ENCODE measurements at places on chromosomes 16 and 17.

DNA sequence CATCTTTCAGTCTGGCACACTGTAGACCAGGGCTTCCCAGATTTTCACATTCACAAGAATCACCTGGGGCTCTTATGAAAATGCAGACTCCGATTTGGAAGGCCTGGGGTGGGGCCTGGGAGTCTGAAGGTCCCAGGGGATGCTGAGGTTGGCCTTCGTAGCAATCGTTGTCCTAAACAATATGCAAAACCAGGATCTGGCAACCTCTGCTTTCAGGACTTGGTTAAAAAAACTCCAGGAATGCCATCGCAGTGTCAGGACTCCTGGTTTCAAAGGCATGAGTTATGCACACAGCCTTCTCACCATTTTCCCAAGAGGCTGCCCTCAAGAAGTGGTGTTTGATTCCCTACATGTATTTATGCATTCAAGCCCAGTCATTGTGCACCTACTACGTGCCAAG is 6.7 kb downstream of the CLEC19A start:
- DNase-seq = no peak

GRCh38 chr17:57368637-57369336 is 112.5 kb downstream of the MSI2 start:
- DNase-seq = no peak

DNA sequence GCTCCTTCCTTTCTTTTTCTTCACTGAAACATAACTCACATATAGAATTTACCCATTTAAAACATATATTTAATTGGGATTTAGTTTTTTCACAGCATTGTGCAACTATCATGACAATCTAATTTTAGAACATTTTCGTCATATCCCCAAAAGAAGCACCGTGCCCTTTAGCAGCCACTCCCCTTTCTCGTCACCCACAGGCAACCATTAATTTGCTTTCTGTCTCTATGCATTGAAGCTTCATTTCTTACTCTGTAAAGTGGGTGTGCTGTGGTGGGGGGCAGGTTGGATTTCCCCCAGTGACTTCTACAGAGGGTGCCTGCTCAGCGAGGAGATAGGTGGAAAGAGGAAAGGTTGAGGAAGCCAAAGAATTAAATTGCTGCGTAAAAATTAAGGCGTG is 35.8 kb downstream of the MRC2 start:
- DNase-seq = no peak

GRCh38 chr16:3874794-3875692 is 5.5 kb downstream of the CREBBP start:
- DNase-seq = no peak

DNA sequence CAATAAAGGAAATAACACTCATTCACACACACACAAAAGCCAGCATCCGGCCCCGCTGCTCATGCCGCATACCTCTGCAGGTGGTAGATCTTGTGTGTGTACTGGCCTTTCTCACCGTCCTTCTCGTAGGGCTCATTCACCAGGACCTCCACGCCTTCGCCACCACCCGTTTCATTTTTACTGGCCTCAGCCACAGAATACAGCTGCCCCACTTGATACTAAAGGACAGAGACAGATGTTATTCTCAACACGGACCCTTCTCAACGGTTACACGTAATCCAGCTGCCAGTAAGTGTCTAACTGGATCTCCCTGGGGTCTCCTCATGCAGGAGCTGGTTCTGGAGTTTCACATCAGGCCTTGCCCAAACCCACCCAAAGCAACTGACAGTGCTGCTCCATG is 9.7 kb downstream of the PITPNA start:
- no peak for DNase-seq

GRCh38 chr17:36153895-36154610 is 22.4 kb downstream of the TBC1D3B start:
- DNase-seq = no peak

DNA sequence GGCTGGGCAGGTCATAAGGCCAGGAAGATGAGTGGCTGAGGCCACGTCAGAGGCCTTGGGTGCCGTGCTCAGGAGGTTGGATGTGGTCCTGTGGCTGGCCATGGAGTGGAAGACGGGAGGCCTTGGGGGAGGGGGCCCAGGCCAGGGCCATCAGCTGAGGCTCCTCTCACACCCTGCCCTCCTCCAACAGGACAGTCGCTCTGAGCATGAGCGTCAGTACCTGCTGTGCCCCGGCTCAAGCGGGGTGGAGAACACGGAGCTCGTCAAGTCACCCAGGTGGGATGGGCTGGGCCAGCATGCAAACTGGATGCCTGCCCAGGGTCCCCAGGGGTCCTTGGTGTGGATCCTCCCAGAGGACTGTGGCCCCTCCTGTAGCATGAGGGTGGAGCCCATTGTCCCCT is 19.2 kb downstream of the POLR3E start:
- no peak for DNase-seq

DNA sequence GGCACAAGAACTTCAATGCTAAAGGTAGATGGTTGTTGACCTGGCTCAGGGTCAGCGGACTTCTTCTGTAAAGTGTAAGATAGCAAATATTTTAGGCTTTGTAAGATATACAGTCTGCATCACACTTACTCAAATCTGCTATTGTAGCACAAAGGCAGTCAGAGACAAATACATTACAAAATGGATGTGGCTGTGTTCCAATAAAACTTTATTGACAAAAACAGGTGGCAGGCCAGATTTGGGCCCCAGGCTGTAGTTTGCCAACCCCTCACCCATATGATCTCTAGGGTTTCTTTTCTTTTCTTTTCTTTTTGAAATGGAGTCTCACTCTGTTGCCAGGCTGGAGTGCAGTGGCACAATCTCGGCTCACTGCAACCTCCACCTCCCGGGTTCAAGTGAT is 39.5 kb upstream of the TMEM132E start:
- no peak for DNase-seq

DNA sequence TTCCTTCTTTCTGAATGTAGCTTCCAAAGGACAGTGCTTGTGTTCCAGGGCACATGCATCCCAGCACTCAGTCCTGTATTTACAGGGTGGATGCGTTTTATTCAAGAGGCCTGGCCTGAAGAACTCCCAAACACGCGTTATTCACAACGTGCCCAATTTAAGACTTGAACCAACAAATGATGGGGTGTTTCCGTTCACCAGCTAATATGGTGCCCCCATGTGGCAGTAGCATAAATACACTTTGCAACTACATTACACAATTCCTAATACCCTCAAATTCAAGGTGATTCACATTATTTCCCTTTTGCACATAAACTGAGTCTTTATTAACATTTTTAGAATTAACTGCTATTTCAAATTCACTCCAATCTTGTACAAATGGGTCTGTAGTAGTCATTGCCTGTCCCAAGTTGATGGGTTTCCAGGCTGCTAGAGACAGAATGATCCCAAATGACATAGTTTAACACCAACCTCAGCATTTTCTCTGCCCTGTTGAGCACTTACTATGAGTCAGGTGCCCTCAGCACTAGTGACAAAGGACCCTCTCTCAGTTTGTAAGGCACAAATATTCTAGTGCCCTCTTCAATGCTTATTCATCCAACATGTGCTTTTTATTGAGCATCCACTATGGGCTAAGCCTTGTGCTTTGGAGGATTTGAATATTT is 26.9 kb downstream of the HSD17B2 start:
- DNase-seq = no peak

DNA sequence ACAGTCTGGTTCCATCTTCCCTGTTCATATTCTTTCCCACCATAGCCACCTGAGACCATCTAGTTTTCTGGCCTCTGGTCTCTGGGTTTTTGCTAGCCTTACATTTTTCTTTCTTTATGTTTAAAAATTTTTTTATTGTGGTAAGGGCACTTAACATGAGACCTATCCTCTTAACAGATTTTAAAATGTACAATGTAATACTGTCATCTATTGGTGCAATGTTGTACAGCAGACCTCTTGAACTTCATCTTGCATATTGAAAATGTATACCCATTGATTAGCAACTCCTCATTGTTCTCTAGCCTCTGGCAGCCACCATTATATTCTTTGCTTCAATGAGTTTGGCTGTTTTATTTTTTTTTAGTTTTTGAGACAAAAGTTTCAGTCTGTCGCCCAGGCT is 39.2 kb downstream of the ITGAM start:
- DNase-seq = no peak

- DNase-seq = no peak
Observed at GRCh38 chr17:16286947-16287562, 66.2 kb downstream of the CENPV start.

- no peak for DNase-seq
Observed at GRCh38 chr17:29176558-29177351, 3.4 kb downstream of the MYO18A start.

DNA sequence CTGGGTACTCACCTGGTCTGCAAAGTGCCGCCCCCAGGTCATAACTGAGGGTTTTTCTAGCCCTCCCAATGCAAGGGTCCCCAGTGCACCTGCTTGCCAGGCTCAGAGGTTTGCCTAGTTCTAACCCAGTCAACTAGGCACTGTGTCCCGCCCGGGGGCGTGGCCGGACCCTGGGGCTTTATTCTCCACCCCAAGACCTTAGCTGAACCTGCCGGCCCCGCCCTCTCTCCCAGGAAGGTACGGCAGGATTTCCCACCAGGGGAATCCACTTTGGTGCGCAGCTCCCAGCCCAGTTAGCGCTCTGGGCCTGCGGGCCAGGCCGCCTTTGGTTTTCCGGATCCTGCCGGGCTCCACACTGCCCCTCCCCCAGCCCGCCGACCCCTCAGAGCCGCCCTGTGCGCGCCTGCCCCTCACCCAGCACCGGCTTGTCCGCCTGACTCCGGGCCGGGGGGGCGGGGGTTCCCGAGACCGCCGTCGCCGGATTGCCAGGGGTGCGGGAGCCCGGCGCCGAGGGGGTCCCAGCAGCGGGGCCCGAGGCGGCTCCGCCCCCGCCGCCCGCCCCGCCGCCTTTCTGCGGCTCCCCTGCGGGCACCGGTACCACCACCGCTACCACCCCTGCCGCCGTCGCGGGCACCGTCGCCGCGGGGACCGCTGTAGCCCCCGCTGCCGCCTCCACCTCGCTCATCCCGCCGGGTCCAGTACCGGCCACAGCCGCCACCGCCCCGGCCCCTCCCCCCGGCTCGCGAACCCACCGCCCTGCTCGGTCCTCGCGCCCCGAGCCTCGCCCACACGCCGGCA is 424 bp downstream of the YBX2 start:
- no peak for DNase-seq

DNA sequence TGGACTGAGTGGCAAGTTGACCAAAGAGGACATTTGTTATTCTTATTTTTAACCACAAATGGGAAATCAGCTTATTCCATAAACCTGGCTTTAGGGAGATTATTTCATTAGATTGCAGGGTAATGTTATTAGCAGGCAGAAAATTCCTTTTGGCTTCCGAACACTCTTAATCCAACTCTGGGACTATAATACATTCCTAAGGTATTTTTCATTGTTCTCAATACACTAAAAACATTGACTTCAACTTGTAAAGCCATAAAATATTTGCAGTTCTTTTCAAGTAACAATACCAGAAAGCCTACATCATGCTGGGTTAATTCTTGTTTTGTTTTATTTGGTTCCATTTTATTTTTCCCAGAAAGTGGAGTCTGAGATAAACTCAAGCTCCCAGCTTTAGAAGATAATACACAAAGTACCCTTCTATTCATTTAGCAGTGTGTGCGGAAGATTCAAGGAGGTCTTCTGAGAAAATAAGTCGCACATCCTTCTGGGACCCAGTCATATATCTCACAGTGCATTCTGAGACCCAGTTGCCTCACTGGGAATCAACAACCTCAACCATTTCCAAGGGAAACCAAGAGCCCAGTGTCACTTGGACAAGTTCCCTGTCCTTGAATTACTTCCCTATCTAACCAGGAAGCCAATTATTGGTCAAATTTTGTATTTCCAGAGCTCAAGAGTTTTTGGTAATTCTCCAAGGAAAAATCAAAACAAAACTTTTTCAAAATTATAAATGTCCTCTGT is 389.6 kb upstream of the DYNLRB2 start:
- no peak for DNase-seq

DNA sequence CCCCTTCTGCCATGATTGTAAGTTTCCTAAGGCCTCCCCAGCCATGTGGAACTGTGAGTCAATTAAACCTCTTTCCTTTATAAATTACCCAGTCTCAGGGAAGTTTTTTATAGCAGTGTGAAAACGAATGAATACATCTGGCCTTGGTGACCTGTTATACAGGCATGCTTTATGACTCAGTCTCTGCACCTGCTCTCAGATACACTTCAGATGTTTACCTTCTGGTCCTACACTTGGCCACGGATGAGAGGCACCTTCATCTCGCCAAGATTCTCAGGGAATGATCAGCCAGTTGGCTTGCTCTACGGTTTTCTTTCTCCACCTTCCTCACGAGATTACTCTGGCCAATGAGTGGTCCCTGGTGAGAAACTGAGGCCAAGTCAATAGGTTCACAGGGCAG is 304.7 kb downstream of the CA10 start:
- no peak for DNase-seq

- no peak for DNase-seq
Observed at GRCh38 chr17:76314392-76315227, 6.5 kb upstream of the QRICH2 start.

DNA sequence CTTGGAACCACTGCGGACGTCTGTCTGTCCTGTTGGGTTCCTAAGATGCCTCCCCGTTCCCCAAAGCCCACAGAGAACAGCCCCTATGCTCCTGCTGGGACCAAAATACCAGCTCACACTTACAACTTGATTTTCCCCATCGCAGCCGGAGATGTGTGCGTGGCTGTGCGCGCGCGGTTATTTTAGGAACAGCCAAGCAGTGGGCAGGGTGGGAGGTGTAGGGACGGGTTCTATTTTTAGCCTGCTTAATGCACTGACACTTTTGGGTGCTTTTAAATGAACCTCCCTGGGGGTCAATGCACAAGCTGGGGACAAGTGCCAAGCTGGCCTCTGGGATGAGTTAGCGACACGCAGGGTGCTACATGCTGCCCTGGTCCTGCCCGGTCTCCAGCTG is 74.1 kb downstream of the KLHDC4 start:
- DNase-seq = no peak

DNA sequence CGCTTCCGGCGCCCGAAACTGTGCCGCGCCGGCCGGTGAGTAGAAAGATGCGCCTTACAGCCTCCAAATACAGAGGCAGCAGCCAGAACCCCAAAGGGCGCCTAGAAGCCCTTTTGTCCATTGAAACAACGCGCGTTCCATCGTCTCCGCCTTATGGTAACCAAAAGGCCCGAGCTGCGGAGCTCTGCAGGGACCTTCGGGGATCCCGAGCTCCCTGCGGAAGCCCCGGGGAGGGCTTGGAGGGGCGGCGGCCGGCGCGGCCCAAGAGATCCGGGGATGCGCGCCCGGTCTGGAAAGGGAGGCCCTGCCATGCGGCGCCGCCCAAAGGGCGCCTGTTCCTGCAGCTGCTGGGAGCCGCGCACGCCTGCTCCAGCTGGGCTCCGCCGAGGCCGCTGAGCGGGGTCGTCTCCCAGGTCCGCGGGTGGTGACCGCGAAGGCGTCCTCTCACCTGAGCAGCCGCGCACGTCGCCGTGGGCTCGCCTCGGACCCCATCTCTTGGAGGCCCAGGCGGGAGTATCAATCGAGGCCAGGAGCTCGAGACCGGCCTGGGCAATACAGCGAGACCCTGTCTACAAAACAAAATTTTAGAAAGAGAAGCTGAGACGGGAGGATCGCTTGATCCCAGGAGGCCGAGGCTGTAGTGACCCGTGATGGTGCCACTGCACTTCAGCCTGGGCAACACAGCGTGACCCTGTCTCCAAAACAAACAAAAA is 742 bp upstream of the FBXO31 start:
- no peak for DNase-seq

- no peak for DNase-seq
Observed at GRCh38 chr16:67930678-67931211, 917 bp downstream of the CTRL start.

Measured in activated CD4-positive, CD25-positive, alpha-beta regulatory T cell treated with anti-CD3 and anti-CD28 coated beads, Interleukin-2, amount 50 U/mL, for 16 hours (primary cell).